NCI-H2029 (cell line): ENCODE measurements at places on chromosomes 12 and 14.
A peak's percentile ranks its signal among the peaks of the same experiment; 100 is the strongest.

- peak; percentile 9 for DNase-seq
Observed at GRCh38 chr12:3055704-3056467, 21.3 kb upstream of the TSPAN9 start.

- no peak for DNase-seq
Observed at GRCh38 chr12:32274665-32275064, 124.7 kb upstream of the FGD4 start.

- DNase-seq = peak; percentile 31
Observed at GRCh38 chr12:28872654-28873268, 276.3 kb upstream of the FAR2 start.

DNA sequence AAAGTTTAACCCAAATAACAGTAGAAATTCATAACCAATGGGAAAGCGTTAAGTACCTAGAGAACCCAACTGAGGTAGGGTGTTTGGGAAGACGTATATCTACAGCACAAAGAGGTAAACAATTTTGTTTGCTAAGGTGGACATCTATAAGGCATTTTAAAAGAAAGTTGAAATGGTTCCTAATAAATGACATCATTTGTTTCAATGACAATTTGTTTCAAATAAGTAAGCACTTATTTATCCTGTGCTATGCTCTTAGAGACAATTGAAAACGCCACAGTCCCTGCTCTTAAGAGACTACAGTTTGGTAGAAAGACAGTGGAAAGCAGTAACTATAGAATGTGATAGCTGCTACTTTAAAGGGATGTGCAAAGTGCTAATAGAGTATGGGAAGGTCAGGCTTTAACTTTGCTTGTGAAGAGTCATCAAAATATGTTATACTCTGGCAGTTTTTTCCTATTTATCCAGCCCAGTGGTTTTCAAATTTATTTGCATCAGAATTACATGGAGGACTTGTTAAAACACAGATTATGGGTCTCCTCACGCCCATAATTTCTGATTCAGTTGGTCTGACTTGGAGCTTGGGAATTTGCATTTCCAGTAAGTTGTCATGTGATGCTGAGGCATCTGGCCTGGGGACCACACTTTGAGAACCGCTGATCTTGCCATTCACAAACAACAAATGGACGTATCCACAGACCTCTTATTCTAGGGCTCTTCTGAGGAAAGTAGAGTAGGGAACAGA lies 19.6 kb upstream of the SMCO2 start:
- DNase-seq = no peak

- no peak for DNase-seq
Observed at GRCh38 chr14:67010602-67011001, 178.6 kb upstream of the GARIN2 start.

DNA sequence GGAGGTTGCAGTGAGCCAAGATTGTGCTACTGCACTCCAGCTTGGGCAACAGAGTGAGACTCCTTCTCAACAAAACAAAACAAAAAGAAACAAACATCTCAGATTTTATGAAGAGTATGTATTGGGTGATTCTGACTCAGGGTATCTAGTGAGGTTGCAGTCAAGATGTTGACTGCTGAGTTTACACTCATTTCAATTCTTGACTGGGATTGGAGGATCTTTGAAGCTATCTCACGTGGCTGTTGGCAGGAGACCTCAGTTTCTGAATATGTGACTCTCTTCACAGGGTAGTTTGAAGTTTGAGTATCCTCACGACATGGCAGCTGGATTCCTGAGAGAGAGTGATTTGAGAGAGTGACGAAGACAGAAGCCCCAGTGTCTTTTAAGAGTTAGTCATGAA lies 29.4 kb downstream of the ERC1 start:
- DNase-seq = no peak

DNA sequence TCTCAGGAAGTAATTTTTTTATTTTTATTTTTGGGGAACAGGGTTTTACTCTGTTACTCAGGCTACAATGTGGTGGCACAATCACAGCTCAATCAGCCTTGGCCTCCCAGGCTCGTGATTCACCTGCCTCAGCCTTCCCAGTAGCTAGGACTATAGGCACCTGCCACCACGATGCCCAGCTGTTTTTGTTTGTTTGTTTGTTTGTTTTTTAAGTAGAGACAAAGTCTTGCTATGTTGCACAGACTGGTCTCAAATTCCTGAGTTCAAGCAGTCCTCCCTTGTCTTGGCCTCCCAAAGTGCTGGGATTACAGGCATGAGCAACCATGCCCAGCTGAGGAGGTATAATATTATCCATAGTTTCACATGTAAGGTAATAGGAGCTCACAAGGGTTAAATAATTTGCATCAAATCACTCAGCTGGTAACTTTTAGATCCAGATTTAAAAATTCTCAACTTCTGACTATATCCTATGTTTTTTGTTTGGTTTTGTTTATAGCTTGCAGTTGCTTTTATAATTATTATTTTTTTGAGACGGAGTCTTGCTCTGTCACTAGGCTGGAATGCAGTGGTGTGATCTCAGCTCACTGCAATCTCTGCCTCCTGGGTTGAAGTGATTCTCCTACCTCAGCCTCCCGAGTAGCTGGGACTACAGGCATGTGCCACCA lies 629.3 kb downstream of the DIO2 start:
- no peak for DNase-seq

DNA sequence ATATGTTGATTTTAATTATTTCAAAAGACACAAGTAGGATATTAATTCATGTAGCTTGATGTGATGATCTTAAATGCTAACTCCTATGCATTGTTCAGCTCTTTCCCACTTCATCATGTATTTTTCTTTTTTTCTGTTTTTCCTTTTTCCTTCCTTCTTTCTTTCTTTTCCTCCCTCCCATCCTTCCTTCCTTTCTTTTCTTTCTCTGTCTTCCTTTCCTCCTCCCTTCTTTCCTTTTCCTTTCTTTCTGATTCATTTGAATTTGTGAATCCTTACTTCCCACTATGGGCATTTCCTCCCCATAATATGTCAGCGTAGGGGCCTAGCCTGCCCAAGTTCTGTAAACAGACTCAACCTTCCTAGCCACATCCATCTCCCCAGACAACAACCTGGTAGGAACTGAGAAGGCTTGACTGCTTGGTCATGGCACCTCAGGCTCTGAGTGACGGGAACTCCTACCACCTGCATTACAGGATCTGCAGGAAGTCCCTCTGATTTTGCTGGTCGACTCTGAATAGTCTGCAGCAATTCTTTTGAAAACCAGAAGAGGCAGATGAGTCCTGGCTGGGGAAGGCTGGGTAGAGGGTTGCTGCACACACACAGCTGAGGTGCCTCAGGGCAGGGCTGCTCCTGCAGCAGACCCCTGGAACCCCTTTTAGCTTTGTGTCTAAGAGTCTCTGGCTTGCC lies 33.4 kb upstream of the BHLHE41 start:
- no peak for DNase-seq

DNA sequence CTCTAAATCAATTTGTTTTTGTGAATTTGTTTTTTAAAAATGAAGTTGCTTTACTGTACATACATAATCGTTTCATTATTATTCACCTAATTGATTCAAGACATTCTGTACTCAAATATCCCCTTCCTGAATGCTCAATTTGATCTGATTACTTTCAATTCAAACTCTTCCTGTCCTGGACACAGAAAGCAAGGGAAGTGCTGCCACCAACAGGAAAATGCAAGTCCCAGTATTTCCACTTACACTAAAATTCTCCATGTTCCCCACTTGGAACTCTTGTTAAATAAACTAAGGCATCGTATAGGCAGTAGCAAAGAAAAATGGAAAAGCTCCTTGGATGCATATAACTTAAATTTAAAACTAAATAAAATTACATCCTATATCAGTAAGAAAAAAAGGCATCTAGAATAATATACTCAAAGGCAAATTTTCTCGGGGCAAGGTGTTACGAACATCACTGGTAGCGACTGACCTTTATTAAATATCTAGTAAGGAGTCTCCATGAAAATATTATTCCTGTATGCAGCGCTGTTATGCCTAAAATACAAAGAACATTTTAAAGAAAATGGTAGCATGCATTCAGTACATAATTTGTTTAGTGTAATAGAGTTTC lies 72.0 kb upstream of the DBX2 start:
- DNase-seq = no peak

DNA sequence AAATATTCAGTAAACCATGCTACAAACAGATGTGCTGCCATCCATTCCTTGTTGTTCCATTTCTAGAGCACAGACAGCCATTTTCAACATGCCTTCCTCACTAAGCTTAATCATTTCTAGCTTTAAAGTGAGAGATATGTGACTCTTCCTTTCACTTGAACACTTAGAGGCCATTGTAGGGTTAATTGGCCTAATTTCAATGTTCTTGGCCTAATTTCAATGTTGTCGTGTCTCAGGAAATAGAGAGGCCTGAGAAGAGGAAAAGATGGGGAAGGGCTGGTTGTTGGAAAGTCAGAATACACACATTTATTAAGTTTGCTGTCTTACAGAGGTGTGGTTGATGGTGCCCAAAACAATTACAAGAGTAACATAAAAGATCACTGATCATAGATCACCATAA lies 435.1 kb downstream of the ZFP36L1 start:
- DNase-seq = no peak

GRCh38 chr12:78331753-78332152 lies 501.1 kb downstream of the NAV3 start:
- no peak for DNase-seq

DNA sequence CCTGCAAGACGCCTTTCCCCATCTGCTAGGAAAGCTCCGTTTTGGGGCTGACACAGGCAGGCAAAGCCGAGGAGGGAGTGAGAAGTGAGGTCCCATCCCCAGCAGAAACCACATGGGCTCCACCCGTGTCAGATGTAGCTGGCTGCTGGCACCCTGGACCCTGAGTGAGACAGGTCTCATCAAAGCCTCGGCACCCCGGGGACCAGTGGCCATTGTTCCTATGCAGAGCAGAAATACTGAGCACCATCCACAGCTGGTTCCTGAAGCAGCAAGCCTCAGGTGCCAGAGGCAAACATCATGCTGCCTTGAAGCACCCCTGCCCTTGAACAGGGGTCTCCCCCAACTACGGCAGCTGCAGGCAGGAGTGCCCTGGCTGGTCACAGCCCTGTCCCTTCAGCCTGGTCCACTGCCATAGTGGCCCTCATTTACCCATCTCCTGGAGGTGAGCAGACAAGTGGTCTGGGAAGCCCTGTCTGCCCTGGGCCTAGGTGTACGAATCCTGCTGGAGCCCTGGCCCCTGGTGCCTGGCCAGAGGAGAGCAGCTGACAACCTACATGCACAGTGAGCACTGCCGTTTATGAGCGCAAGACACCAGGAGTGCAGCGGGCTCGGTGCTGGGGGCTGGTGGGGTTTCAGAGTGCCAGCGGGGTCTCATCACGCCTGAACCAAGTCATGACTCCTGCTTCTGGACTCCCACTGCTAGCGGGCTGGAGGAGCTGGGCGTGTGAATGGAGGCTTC lies 289.8 kb upstream of the RTL1 start:
- no peak for DNase-seq

DNA sequence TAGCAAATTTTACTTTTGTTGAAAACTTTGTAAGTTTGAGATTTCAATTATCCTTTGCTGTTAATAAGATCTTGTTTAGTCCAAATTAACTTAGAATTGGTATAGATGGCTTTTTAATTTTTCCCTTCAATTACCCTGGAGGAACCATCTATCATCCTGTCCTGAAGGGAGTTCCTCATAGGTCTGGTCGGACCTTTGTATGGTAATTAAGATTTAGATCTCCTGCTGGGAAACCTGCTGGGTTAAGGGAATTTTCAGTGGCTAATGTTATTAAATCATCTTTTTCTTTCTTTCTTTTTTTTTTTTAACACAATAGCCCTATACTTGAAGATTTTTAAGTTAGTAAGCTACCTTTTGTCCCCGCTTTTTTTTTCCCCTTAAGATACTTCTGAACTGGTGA lies 63.0 kb upstream of the PRMT8 start:
- no peak for DNase-seq

DNA sequence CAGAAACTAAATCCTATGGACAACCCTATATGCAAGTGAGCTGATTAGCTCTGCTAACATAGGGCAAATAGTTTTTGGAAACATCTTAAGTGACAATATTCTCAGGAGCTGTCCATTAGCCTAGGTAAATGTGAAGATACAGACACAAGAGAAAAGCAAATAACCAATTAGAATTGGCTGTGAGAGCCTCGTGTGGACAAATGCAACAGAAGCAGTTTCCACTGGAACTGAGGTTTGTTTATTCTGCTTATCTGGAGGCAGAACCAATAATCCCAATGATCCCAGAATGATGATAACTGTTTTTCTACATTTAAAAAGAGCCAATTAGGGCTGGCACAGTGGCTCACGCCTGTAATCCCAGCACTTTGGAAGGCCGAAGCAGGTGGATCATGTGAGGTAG lies 43.2 kb upstream of the YAF2 start:
- peak; percentile 27 for DNase-seq

- DNase-seq = no peak
Observed at GRCh38 chr12:124326871-124327270, 32.0 kb downstream of the RFLNA start.

DNA sequence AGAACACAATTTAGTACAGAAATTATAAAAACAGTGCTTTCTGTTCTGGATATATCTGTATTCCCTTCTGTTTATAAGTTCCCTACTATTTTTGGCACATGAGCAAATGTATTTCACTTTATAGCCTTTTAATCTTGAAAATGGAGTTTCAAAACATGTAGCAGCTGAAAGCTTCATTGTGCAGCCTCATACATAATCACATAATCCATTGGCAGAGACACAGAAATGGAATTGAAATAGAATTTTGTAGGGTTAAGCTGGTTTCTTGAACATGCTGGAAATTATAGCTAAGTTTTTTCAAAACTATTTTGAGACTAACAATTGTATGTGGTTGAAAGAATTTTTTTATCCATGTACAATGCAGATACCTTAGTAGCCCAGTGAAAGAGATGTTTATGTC lies 614.3 kb upstream of the MDGA2 start:
- DNase-seq = no peak

DNA sequence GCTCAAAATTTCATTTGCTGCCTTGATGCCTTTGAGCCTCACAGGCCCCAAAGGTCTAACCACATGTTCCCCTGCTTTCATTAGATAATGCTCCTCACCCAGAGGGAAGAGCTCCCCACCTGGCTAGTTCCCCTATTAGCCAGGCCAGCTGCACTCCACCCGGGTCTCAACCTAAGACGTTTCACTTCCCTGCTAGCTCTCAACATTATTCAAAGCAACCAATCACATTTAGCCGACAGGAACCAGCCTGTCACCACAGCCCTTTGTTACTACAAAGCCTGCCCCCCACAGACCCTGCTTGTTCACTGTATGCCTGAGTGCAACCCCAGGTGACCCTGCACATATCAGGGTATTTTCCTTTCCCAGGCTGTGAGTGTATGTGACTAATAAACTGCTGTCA lies 78.6 kb downstream of the SLC15A5 start:
- DNase-seq = no peak

DNA sequence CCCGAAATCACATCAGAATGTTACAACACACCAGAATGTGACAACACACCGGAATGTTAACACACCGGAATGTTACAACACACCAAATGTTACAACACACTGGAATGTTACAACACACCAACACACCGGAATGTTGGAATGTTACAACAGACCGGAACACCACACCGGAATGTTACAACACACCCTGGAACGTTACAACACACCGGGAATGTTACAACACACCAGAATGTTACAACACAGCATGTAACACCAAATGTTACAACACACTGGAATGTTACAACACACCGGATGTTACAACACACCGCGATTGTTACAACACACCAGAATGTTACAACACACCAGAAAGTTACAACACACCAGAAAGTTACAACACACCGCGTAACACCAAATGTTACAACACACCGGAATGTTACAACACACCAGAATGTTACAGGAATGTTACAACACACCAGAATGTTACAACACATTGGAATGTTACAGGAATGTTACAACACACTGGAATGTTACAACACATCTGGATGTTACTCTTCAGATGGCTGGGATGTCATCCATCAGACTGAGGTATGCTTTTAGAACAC lies 21.1 kb downstream of the CHFR start:
- DNase-seq = no peak
